ENCODE measurements at places on chromosomes 7 and 10.

DNA sequence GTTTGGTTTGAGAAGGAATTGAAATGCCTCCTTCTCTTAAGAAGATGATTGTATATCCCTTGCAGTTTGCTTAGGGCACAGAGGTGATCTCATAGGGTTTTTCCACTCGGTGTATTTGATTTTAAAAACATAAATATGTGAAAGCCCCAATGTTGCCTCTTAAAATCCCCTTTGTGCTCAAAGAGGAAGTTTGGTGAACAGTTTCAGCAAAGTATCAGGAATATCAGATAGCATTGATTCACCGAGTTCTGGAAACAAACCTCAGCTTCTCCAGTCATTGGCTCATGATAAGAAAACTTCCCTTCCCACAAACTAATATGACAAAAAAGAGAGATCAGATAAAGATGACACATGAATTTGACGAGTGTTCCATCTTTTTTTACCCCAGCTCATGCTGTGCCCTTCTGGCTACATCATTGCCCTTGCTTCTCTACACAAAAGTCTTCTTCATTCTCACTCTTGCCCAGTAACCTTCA is 20.1 kb upstream of the SMNDC1 start:
- no peak for DNase-seq

DNA sequence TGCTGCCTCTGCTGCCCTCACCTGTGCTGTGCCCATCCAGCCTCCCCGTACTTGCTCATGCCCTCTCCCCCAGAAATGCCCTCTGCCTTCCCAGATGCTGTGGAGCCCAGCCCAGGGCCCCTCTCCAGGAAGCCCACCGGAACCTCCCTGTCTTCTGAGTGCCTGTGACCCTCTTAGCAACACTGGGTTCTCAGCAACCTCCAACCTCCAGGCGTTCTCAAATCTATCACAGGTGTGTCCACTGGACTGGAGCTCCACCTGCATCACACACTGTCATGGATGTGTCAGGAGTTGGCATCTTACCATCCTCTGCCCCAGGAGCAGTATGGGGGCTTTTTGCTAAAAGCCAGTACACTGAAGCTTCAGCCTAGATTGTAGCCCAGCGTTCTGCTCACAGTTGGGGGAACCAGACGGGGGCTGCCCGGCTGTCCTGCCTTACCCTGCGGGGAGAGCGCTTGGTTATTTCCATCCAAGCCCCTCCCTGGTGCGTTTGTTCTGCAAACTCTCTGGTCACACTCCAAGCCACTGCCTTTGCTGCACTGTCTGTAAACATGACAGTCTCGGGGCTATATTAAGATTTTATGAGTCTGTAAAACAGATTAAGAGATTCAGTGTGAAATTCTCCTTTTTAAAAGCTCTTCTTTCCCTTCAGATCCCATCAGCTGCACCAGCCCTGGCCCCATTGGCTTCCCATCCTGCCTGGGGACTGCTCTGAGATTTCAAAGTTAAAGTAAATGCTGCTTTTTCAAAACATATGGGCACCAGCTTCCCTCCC is 71.3 kb upstream of the CPXM2 start:
- DNase-seq, result no peak

DNA sequence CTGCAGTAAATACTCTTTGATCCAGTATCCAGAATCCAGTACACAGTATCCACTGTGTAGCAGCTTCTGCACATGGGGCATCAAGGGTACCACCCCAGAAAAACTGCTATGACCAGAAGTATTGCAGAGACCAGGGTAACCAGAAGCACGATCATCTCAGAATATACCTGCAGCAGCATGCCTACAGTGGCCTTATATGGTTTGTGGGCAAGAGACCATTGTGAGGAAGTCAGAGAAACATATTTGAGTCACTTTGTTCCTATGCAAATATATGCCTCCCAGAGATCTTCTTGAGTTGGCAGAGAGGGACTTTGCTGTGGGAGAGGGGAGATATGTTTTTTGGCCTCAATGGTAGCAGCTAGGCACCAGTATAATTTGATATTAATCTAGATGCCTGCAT is 206.4 kb upstream of the LRRTM3 start:
- DNase-seq, result no peak

DNA sequence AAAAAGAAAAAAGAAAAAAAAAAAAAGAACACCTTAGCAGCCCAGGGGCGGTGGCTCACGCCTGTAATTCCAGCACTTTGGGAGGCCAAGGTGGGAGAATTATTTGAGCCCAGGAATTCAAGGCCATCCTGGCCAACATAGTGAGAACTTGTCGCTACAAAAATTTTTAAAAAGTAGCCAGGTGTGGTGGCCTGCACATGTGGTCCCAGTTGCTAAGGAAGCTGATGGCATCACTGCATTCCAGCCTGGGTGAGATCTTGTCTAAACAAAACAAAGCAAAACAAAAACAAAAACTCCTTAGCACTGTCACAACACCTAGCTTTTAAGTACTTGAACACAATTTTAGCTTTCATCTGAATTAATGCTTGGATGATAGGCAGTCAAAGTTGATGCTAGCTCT is 86.3 kb upstream of the MKLN1 start:
- DNase-seq, result no peak

GRCh38 chr10:22850541-22850940 is 77.3 kb upstream of the ARMC3 start:
- no peak for DNase-seq

- DNase-seq, result no peak
These were observed 85.4 kb upstream of the PDGFA start for GRCh38 chr7:604884-605531.

GRCh38 chr10:11177381-11177780 is 159.7 kb downstream of the CELF2 start:
- DNase-seq, result no peak

- no peak for DNase-seq
These were observed 43.9 kb upstream of the OPALIN start for GRCh38 chr10:96402417-96403305.

GRCh38 chr7:106357675-106358074 is 72.9 kb upstream of the NAMPT start:
- no peak for DNase-seq

DNA sequence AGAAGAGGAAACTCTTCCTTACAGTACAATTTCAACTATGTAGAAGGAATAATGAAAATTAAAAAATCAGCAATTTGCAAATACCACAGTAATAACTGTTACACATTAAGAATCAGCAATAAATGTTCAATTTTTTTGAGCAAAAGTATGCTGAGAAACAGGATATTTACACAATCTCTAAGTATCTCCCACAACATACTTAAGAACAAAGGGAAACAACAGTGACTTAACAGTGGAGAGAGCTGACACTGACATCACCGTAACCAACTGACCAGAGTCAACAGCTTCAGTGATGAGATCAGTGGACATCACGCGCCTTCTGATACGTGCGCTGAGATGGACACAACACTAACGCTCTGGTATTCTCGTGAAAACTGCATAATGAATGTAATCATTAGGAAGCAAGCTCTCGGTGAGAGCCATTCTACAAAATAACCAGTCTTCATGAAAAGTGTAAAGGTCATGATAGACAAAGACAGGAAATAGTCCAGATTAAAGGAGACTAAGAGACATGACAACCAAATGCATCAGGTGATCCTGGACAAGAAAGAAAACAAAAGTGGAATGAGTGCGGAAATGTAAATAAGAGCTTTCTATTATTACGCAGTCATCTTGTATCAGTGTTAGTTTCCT is 82.6 kb downstream of the PIP4K2A start:
- no peak for DNase-seq

DNA sequence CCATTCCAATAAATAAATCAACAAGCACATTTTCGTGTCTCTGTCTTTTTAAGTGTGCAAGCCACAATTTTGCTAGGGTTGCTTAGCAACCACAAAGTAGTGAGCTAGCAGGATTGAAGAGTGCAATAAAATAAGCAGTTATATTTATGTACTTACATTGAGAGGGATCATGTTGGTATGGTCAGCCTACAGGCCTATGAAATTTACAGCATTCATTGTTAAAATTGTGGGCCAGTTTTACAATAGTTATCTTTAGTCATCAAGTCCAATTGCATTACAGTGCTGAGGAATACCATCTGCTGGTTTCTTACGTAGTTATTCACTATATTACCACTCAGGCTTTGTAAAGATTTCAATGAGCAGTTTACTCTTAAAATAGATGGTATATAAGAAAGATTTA is 192.5 kb upstream of the POT1 start:
- no peak for DNase-seq

- no peak for DNase-seq
These were observed 1.9 kb upstream of the DEPP1 start for GRCh38 chr10:44980309-44981171.

- DNase-seq, result no peak
These were observed 2.9 kb downstream of the MIOS start for GRCh38 chr7:7569615-7570014.

DNA sequence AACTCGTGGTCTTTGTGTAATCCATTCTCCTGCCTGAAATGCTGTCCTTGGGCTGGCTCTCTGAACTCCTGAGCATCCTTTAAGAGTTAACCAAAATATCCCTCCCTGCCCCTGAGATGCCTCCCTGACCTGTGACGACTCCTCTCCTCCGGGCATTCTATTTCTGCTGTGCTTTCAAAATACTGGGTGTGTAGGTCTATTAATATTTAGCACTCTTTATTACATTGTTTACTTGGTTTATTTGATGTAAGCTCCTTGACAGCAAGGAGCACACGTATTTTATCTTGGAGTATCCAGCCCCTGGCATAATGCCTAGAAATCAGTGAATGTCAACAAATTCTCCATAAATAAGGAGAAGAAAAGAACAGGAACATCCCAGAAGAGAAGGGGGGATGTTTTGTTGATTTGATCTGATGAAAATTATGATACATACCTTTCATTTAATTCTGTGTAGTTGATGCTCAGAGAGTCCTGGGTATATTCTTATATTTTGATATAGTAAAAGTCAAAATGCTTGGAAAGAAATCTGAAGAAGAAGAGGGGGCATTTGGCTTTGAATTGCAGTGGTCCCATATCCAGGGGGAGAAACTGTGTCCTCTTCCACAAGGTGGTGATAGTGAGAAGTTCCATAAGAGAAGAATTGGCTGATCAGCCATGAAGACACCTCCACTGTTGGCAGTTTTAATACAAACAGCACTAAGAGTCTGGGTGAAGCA is 107.7 kb upstream of the MPP7 start:
- no peak for DNase-seq

DNA sequence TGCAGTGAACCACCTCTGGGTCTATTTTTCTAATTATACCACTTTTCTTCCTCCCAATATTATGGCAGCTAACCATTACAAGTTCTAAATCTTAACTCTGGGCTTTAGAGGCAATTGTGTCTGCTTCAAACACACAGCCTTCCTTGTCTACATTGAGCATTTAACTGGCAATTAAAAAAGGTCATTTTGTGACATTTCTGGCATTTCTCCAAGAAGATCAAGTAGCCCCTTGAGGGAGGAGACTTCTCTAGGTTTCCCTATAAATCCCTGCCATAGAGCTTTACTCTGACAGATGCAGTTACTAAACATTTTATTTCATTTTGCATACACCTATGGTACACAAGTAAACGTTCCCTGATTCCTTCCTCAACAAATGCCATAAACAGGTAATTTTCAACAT is 33.4 kb upstream of the FAM133B start:
- no peak for DNase-seq

GRCh38 chr7:22399091-22399490 is 42.1 kb upstream of the RAPGEF5 start:
- no peak for DNase-seq

- no peak for DNase-seq
These were observed 3.4 kb downstream of the TRRAP start for GRCh38 chr7:98881561-98882315.

DNA sequence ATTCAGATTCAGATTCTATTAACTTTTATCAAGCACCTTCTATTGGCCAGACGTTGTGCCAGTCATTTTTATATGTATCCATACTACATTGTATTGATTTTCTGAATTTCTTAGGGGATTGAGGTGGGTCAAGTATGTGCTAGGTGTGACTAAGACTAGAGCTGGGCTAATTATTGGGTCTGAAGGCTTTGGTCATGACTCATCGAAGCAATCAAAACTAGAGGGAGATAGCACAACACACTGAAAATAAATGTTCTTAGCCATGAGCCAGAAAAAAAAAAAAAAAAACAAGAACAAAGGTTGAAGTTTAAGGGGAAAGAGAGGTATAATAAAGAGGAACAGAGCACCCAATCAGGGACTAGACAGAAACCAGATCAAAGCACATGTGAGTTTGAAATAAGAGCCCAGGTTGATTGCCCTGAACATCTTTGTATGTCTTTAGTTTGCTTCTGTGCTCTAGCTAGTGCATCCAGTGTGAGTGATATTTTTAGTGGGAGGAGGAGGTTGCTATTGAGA is 171.6 kb upstream of the FOXP2 start:
- no peak for DNase-seq

DNA sequence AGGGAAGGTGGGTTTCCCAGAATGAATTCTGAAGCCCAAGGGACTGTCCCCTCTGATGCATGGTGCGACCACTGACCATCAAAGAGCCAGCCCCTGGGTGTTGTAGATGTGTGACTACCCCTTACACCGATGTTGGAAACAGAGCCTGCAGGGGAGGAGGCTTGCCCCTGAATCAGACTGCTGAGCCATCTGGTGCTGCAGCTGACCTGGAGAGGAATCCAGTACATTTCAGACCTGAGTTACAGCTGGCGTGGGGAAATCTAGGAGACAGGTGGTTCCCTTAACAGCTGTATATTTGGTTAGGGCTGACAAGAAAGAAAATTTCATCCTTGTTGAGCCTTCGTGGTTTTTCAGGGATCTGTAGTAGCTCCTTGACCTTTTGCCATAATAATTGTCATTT is 195.5 kb downstream of the CELF2 start:
- DNase-seq, result no peak

GRCh38 chr10:112209684-112210131 is 26.1 kb upstream of the GPAM start:
- DNase-seq, result no peak

GRCh38 chr10:61919646-61920215 is 18.2 kb downstream of the ARID5B start:
- no peak for DNase-seq

DNA sequence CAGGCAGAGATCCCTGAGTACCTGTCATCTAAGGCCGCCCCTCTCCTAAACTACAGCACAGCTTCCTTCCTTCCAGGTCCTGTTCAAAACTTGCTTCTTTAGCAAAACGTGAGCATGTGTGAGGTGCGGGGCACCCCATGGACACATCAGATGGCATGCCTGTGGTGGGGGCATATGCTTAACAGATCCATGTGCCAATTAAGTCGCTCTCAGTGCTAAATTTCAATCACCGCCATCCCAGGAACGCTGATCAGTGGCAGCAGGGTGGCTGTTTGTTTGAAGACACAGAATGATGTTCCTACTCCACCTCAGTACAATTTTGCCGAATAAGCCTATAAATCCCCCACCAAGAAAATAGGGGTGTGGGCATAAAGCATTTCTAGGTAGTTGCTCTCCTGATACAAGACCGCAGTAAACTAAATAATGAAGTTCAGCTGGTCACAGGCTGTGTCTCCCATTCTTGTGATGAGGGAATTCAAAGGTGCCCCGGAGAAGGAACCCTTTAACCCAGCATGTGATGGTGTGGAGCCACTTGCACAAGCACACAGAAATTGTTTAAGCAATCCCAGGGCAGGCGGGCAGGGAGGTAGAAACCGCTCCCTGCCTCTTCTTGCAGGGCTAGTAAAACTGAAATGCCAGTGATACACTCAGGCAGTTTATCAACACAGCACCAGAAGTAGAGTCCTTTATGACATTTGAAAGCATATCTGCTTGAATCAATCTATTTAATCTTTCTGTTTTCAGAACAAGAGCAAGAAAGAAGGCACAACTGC is 205.7 kb downstream of the SORCS1 start:
- no peak for DNase-seq
